Effector memory CD8-positive, alpha-beta T cell (primary cell): ENCODE measurements at places on chromosomes 3 and 15.

GRCh38 chr3:61903931-61904657 is 342.7 kb downstream of the PTPRG start:
- DNase-seq = no peak

- DNase-seq = no peak
Observed at GRCh38 chr3:152760024-152760563, 74.8 kb upstream of the P2RY1 start.

- DNase-seq = no peak
Observed at GRCh38 chr3:123385001-123385401, 63.9 kb downstream of the ADCY5 start.

- no peak for DNase-seq
Observed at GRCh38 chr3:22729212-22729611, 473.9 kb upstream of the UBE2E2 start.

DNA sequence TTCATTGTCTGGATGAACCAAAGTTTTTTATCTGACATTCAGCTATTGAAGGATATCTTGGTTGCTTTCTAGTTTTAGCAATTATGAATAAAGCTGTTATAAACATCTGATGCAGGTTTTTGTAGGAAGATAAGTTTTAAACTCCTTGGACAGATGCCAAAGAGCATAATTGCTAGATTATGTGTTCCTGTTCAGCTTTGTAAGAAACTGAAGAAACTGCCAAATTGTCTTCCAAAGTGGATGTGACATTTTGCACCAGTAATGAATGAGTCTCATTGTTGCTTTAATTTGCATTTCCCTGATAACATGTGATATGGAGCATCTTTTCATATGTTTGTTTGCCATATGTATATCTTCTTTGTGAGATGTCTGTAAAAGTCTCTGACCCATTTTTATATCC is 239.9 kb upstream of the TTC14 start:
- no peak for DNase-seq

GRCh38 chr15:60751985-60752952 is 273.3 kb upstream of the ICE2 start:
- DNase-seq = no peak

DNA sequence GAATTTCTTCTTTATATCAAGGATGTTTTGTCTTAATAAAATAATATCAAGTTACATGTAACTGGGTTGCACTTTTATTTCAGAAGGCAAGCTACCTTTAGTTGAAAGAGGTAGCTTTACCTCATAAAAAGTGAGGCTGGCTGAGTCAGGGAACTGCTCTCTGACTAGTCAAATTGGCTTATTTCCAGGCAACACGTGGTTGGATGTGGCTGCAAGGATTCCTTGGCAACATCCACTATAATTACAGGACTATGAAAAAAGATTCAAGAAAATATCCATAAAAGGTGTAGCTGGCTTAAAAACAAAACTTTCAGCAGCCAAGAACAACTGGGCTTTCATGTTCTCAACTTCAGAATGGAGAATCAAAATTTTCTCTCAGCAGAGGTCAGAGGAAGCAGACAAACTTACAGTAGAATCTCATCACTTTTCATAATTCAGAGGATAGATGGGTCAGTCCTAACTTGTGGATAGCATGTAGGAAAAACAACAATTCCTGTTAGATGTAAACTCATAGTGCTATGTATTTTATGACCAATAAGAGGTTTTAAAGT is 779.1 kb downstream of the MECOM start:
- DNase-seq = no peak

- DNase-seq = no peak
Observed at GRCh38 chr3:47283193-47283537, 421 bp downstream of the KLHL18 start.

DNA sequence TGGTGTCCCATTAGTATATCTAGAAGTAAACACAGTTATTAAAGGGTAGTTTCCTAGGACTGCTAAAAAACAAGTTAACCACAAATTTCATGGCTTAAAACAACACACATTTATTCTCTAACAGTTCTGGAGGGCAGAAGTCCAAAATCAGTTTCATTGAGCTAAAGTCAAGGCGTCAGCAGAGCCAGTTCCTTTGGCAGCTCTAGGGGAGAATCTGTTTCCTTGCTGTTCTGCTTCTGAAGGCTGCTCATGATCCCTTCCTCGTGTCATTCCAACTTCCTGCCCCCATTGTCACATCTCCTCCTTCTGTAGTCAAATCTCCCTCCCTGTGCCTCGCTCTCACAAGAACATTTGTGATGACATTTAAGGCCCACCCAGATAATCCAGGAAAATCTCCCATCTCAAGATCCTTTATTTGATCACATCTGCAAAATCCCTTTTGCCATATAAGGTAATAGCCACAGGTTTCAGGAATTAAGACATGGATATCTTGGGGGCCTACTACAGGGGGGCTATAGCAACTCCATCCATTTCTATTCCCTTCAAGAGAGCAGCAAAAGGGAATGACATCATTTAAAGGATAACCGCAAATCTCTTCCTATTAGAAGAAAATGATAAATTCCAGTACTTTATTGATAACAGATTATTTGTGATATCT is 50.1 kb downstream of the GPR176 start:
- no peak for DNase-seq

GRCh38 chr15:32878869-32879805 is 161.3 kb downstream of the GREM1 start:
- DNase-seq = no peak

DNA sequence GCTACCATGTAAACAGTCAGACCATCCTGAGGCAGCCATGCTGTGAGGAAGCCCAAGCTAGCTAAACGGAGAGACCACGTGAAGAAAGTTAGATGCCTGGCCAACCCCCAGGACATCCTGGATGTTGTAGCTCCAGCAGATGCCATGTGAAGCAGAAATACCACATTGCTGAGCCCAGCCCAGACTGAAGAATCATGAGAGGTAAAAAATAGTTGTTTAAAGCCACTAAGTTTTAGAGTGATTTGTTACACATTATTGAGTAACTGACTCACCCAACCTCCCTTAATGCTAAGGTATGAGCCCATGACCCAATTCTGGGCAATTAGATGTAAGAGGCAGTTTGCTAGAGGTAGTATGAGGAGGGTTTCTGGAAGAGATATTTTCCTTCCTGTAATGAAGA is 200.5 kb downstream of the THRB start:
- no peak for DNase-seq

GRCh38 chr15:39748276-39748675 is 34.4 kb downstream of the FSIP1 start:
- DNase-seq = no peak

GRCh38 chr15:52428297-52428696 is 100.4 kb downstream of the MYO5A start:
- DNase-seq = no peak

GRCh38 chr15:27506752-27507151 is 535.8 kb downstream of the GABRG3 start:
- no peak for DNase-seq

- DNase-seq = no peak
Observed at GRCh38 chr15:33160581-33161165, 33.8 kb downstream of the FMN1 start.

GRCh38 chr3:32575451-32576113 is 4.9 kb upstream of the DYNC1LI1 start:
- no peak for DNase-seq

DNA sequence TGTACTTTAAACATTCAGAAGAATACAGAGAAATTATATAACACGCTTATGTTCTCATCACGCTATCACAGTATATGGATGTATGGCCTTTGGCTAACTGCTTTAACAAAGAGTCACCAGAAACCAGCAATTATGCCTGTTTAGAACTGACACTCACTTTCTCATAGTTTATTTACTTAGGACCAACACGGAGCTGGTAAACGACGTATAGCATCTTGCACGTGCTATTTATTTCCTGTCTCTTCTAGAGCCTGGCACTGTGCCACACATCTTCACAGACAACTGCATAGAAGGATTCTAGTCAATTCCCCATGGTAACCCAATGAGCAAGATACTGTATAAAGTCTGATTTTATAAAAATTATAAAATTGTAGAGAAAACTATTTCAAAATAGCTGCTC is 43.6 kb downstream of the TBC1D2B start:
- peak; percentile 68 for DNase-seq

GRCh38 chr3:132464066-132464465 is 46.8 kb downstream of the DNAJC13 start:
- DNase-seq = no peak

- DNase-seq = peak; percentile 17
Observed at GRCh38 chr3:10783360-10784351, 32.4 kb upstream of the SLC6A11 start.

GRCh38 chr3:160531311-160531710 is 34.1 kb downstream of the KPNA4 start:
- no peak for DNase-seq

- no peak for DNase-seq
Observed at GRCh38 chr15:40392986-40393948, 10.7 kb downstream of the KNSTRN start.

DNA sequence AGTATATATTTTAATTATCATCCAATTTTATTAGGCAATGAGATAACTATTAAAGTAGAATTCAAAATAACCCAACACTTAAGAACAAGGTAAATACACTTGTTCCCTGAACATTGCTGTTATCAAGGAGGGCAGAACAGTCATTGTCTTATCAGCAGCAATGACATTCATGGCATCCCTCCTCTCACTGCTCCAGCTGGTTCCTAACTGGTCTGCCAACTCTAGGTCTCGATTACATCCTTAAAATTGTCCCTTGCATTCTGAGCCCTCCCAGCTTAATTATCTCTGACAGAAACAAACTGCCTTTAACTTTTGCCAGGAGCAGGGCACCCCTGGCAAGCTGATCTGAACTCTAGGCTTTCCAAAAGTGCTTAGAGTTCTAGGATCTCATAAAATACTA is 14.0 kb upstream of the DYNC1LI1 start:
- no peak for DNase-seq

DNA sequence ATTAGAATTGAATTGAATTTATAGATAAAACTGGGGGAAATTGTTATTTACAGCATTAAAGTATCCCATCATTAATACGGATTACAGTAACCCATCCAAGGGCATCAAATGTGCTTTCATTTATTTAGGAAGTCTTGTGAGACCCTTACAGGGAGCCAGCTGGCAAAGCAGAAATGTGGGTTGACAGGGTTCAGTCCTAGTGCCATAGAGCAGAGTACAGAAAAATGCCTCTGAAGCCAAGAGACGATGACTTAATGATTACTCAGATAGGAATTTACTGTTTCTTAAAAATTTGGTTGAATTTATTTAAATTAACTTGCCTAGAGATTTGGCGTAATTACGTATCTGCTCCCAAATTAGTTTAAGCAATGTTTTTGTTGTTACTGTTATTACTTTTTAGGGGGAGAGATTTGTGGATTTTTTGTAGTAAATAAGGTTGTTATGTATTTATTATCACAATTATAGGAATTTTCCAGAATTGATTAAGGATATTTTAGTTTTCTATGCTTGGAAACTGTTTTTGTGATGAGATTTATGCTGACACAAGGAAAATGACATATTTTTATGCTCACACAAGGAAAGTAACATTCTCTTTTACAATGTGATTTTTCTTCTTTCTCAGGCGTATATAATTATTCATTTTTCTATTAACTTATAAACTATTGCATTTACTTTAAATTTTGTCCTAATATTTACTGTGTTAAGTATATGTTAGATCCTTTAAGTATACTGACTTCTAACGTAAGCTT is 152.0 kb downstream of the EPHA6 start:
- no peak for DNase-seq

GRCh38 chr3:88010810-88011209 is 48.0 kb downstream of the CGGBP1 start:
- no peak for DNase-seq

GRCh38 chr15:81279621-81280485 is 44.1 kb downstream of the STARD5 start:
- no peak for DNase-seq

GRCh38 chr3:28110869-28111268 is 130.6 kb upstream of the CMC1 start:
- no peak for DNase-seq

- no peak for DNase-seq
Observed at GRCh38 chr3:20878691-20879090, 692.7 kb upstream of the SGO1 start.

GRCh38 chr15:68428431-68428940 is 3.5 kb downstream of the ITGA11 start:
- no peak for DNase-seq

GRCh38 chr15:55496716-55497115 is 11.3 kb downstream of the DNAAF4 start:
- no peak for DNase-seq

- DNase-seq = no peak
Observed at GRCh38 chr3:182567700-182568099, 225.6 kb upstream of the ATP11B start.

GRCh38 chr3:193941486-193941885 is 194.5 kb upstream of the HES1 start:
- DNase-seq = no peak

- no peak for DNase-seq
Observed at GRCh38 chr3:65593780-65594752, 444.7 kb downstream of the MAGI1 start.

GRCh38 chr3:119570229-119570628 is 9.1 kb upstream of the ADPRH start:
- no peak for DNase-seq

DNA sequence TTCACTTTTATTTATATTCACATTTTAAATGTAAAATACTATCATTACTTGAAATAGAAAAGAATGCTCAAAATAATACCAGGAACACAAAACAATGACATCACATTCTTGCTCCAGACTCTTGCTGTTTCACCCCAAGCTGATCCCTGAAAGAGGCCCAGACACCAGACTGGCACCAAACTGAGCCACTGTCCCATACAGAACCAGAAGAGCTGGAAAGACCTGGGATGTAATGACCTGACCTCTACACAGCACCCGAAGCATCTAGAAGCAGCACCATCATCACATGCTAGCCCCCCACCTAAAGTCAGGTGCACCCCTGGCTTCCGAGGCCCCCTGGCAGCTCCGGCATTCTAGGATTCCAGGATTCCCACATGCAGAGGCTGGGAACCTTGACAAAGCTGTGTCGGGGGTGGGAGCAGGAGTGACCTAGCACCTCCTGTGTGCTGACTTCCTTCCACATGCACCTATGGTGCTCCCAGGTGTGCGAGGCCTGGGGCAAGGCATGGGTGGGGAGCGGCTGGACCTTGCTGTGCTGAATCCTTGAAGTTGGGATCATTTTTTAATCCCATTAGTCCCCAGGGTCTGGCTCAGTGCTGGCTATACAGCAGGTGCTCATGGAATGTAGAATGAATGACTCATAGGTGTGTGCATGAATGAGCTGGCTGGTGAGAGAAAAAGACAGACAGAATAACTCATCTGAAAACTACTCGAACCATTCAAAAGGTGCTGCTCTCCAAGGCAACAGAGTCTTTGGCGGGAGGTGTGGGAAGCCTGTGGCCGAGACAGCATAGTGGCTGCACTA is 144.7 kb upstream of the IQSEC1 start:
- DNase-seq = no peak

- DNase-seq = no peak
Observed at GRCh38 chr3:47978386-47978785, 37.8 kb downstream of the MAP4 start.

- no peak for DNase-seq
Observed at GRCh38 chr15:66961407-66961884, 104.0 kb upstream of the SMAD3 start.
